PC-3 (cell line): ENCODE measurements at places on chromosomes 13 and 19.

DNA sequence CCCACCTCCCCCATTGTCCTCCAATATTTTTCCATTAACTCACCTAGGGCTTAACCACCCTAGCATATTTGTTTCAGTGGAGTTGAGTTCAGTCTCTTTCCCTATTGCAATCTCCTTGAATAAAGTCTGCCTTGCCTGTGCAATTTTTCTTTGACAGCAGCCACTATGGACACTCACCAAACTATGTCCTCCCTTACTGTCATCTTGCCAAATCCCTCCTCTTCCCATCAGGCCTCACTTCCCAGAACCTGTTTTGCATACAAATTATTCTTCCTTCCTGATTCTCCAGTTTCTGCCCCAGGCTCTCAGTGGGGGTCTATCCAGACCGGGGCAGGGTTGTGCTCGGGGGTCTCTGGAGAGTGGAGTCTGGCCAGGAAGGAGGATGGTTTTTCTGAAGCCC is 2.2 kb upstream of the LYPD5 start:
- peaks cover 5% of the 10 kb centered on the region for H3K4me1 ChIP-seq
- H3K36me3 ChIP-seq = no peaks in the 10 kb centered on the region
- H3K27me3 ChIP-seq = no peaks in the 10 kb centered on the region
- no peak for DNase-seq

DNA sequence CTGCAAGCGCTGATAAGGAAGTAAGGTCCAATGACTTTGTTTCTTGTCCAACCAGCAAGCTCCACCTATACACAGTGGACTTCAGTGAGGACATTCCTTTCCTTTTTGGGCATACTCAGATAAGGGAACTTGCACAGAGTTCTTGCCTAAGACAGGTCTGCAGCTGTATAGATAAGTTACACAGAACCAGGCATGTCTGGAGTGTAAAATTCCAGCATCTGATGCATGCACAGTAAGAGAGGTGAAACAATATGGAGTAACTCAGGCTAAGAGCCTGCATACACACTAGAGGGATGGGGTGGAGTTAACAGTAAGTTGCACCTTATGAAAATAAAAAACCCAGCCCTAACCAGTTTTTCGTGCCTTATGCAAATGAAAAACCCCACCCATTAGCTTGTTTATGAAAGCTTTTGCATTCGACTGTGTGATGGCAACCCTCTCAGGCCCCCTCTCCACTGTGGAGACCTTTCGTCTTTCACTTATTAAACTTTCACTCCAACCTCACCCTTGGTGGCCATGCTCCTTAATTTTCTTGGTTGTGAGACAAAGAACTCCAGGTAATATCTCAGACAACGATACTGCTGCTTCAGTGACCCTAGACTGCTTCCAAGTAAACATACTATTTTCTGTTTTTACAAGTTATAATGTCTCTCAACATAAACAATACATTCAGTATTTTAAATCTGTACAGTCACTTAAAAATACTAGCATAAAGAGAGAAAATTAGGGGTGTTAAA is 2859.0 kb upstream of the PCDH20 start:
- H3K27me3 ChIP-seq = no peaks in the 10 kb centered on the region
- no peak overlapping the region for H3K27ac ChIP-seq

- no peak overlapping the region for H3K27ac ChIP-seq
- no peak for DNase-seq
- peaks cover 10% of the 10 kb centered on the region; the same call in 1 of the 2 replicates for H3K4me1 ChIP-seq
- no peak overlapping the region for H3K4me3 ChIP-seq
- H3K27me3 ChIP-seq = no peaks in the 10 kb centered on the region
- H3K36me3 ChIP-seq = no peaks in the 10 kb centered on the region
Observed at GRCh38 chr19:504616-505015, 2.7 kb upstream of the TPGS1 start.

GRCh38 chr19:50311723-50312635 is 17.2 kb downstream of the KCNC3 start:
- peaks cover 12% of the 10 kb centered on the region for H3K36me3 ChIP-seq
- H3K27me3 ChIP-seq = peaks cover 27% of the 10 kb centered on the region
- peak overlapping the region; percentile 63 for H3K4me3 ChIP-seq
- no peak overlapping the region for H3K27ac ChIP-seq

- no peak overlapping the region for H3K27ac ChIP-seq
- H3K27me3 ChIP-seq = peaks cover 12% of the 10 kb centered on the region
- DNase-seq = no peak
- H3K4me3 ChIP-seq = no peak overlapping the region
- H3K4me1 ChIP-seq = no peaks in the 10 kb centered on the region
Observed at GRCh38 chr19:2355168-2356035, 4.7 kb upstream of the TMPRSS9 start.

- DNase-seq = no peak
- H3K27ac ChIP-seq = no peak overlapping the region
- peaks cover 16% of the 10 kb centered on the region; the same call in 1 of the 2 replicates for H3K4me1 ChIP-seq
- no peak overlapping the region for H3K4me3 ChIP-seq
- no peaks in the 10 kb centered on the region for H3K36me3 ChIP-seq
Observed at GRCh38 chr13:32135056-32135390, 103.4 kb downstream of the FRY start.

- H3K36me3 ChIP-seq = no peaks in the 10 kb centered on the region
- no peaks in the 10 kb centered on the region for H3K27me3 ChIP-seq
- H3K4me3 ChIP-seq = no peak overlapping the region
- DNase-seq = no peak
- no peak overlapping the region for H3K27ac ChIP-seq
Observed at GRCh38 chr19:41586064-41586463, 10.1 kb downstream of the CEACAM21 start.

GRCh38 chr13:97629601-97630272 is 195.8 kb downstream of the RAP2A start:
- no peaks in the 10 kb centered on the region for H3K36me3 ChIP-seq
- no peak for DNase-seq
- no peak overlapping the region for H3K27ac ChIP-seq
- no peak overlapping the region for H3K4me3 ChIP-seq
- peaks cover 15% of the 10 kb centered on the region for H3K27me3 ChIP-seq

DNA sequence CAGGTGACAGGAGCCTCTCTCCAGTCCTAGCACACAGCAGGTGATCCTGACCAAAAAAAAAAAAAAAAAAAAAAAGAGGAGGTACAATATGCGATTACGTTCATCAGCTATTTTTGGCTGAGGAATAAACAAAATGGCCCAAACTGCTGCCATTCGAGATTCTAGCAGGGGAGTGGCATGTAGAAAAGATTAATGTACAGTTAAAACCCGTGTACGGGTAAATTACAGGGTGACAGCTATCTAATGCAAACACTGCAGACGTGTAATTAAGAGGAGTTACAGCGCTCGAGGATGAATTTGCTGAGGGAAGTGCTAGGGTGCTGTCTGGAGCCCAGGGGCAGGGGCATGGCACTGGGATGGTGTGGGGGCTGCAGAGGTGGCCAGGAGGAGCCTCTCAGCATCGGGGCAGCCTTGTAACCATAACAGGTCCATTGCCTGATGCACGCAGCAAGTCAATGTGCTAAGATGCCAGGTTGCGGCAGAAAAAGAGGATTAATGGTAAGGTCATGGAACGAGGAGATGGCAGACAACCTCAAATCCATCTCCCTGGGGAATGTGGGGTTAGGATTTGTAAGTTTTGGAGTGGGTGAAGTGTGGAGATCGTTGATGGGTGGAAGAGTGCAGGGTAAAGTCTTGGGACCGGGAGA is 17.4 kb downstream of the CHST8 start:
- H3K4me1 ChIP-seq = no peaks in the 10 kb centered on the region
- H3K27me3 ChIP-seq = peaks cover 11% of the 10 kb centered on the region; the same call in 1 of the 2 replicates
- H3K4me3 ChIP-seq = no peak overlapping the region

DNA sequence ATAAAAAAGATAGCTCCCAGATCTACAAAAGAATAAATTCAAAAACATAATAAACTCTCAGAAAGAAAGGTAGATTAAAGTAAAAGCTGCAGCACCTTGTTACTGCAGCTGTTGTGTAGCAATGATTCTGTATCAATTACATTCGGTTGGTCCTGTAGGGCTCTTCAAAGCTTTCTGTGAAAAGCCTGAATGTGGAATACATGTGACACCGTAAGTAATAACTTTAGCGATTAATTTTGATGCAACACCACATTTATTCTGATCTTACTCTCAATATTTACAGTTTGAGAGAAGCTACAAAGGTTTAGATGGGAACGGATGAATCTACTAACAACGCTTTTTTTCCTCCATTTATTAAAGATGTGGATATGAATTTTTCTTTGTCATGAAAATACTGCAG is 279.2 kb downstream of the DACH1 start:
- DNase-seq = no peak
- peaks cover 4% of the 10 kb centered on the region; the same call in 1 of the 2 replicates for H3K27me3 ChIP-seq
- no peaks in the 10 kb centered on the region for H3K4me1 ChIP-seq

DNA sequence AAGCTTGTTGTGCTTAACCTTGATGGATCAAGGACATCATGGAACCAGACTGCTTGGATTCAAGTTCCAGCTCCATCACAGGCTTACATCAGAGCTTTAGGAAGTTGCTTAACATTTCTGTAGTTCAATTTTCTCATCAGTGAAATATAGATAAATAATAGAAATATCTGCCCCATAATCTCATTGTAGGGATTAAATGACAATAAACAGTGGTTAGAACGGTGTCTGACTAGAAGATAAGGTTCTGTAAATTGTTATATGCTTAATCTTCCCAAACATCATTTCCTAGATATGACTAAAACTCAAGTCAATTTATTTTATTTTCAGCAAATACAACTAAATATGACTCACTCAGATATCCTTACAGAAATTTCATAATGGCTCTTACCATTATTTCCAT is 83.5 kb downstream of the SLITRK1 start:
- H3K27ac ChIP-seq = peak overlapping the region; percentile 47
- no peak overlapping the region for H3K4me3 ChIP-seq
- H3K36me3 ChIP-seq = no peaks in the 10 kb centered on the region
- peaks cover 4% of the 10 kb centered on the region for H3K4me1 ChIP-seq
- peak; percentile 36 for DNase-seq

- H3K4me3 ChIP-seq = no peak overlapping the region
- H3K36me3 ChIP-seq = no peaks in the 10 kb centered on the region
- no peaks in the 10 kb centered on the region for H3K4me1 ChIP-seq
- no peaks in the 10 kb centered on the region for H3K27me3 ChIP-seq
- DNase-seq = no peak
- no peak overlapping the region for H3K27ac ChIP-seq
Observed at GRCh38 chr13:26473571-26474230, 83.8 kb upstream of the WASF3 start.

GRCh38 chr19:6518145-6518911 is 12.5 kb upstream of the TNFSF9 start:
- no peak for DNase-seq
- H3K27me3 ChIP-seq = no peaks in the 10 kb centered on the region
- H3K36me3 ChIP-seq = no peaks in the 10 kb centered on the region
- H3K27ac ChIP-seq = no peak overlapping the region
- no peak overlapping the region for H3K4me3 ChIP-seq

DNA sequence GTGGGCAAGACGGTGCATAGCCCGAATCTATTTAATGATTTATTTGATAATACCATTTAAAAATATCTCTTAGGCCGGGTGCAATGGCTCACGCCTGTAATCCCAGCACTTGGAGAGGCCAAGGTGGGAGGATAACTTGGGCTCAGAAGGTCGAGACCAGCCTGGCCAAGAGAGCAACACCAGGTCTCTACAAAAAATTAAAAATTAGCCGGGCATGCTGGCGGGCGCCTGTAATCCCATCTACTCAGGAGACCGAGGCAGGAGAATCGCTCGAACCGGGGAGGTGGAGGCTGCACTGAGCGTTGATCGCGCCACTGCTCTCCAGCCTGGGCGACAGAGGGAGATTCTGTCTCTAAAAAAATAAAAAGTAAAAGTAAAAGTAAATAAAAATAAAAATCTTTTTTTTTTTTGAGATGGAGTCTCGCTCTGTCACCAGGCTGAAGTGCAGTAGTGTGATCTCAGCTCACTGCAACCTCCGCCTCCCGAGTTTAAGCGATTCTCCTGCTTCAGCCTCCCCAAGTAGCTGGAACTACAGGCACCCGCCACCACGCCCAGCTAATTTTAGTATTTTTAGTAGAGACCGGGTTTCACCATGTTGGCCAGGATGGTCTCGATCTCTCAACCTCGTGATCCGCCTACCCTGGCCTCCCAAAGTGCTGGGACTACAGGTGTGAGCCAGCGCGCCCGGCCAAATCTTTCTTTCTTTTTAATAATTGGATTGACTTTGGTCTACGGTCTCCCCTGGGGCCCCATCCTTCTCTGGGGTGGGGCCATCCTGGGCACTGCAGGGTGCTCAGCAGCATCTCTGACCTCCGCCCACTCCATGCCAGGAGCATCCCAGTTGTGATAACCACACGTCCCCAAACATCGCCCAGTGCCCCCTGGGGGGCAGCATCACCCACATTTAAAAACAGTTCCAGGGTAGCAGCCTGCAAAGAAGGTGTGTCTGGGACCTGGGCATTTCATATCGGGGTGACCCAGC is 90.7 kb downstream of the GNG7 start:
- no peaks in the 10 kb centered on the region for H3K4me1 ChIP-seq
- no peak for DNase-seq
- H3K27me3 ChIP-seq = no peaks in the 10 kb centered on the region
- H3K4me3 ChIP-seq = no peak overlapping the region
- H3K27ac ChIP-seq = no peak overlapping the region

- no peaks in the 10 kb centered on the region for H3K36me3 ChIP-seq
- no peak overlapping the region for H3K4me3 ChIP-seq
- H3K27ac ChIP-seq = no peak overlapping the region
- DNase-seq = peak; percentile 3
- no peaks in the 10 kb centered on the region for H3K27me3 ChIP-seq
Observed at GRCh38 chr13:107553838-107554237, 661.5 kb downstream of the LIG4 start.

DNA sequence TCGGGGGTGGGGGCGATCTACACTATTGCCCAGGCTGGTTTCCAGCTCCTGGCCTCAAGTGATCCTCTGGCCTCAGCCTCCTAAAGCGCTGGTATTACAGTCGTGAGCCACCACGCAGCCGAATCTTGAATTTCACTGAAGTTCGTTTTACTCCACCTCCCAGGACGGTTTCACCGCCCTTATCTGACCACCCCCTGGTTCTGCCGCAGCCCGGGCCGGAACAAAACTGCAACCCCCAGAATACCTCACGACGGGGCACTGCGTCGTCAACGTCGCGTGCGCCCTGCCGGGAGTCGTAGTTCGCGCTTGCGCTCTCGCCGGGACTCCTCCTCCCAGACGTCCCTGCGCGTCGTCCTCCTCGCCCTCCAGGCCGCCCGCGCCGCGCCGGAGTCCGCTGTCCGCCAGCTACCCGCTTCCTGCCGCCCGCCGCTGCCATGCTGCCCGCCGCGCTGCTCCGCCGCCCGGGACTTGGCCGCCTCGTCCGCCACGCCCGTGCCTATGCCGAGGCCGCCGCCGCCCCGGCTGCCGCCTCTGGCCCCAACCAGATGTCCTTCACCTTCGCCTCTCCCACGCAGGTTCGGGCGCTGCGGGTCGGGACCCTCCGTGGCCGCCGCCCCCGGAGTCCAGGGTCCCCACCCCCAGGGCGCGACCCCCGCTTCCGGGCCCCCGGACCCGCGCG is at the start of gene ATP5F1D:
TSS of gene ATP5F1D (plus strand) at position 335 of the 679 bp plus-strand sequence. CDS start at position 435, 100 bp downstream.
- H3K4me1 ChIP-seq = peaks cover 28% of the 10 kb centered on the region
- no peaks in the 10 kb centered on the region for H3K27me3 ChIP-seq
- DNase-seq = peak; percentile 92
- H3K36me3 ChIP-seq = no peaks in the 10 kb centered on the region

GRCh38 chr13:62280590-62280989 is 864.9 kb upstream of the PCDH20 start:
- no peak for DNase-seq
- no peak overlapping the region for H3K4me3 ChIP-seq
- H3K36me3 ChIP-seq = no peaks in the 10 kb centered on the region
- H3K27ac ChIP-seq = no peak overlapping the region
